ENCODE measurements at places on chromosomes 13 and 19. TPM values are rescaled to one million over a fixed set of nuclear protein-coding genes. Genes with fewer than 3 reads are reported as not detected.

- no peaks in the 10 kb centered on the region for H3K27me3 ChIP-seq
- H3K36me3 ChIP-seq: no peaks in the 10 kb centered on the region
- no peak overlapping the region for H3K4me3 ChIP-seq
- peak; percentile 37 for DNase-seq
- H3K27ac ChIP-seq: no peak overlapping the region
These were observed 149.1 kb downstream of the KLF12 start for GRCh38 chr13:73984949-73985691.

DNA sequence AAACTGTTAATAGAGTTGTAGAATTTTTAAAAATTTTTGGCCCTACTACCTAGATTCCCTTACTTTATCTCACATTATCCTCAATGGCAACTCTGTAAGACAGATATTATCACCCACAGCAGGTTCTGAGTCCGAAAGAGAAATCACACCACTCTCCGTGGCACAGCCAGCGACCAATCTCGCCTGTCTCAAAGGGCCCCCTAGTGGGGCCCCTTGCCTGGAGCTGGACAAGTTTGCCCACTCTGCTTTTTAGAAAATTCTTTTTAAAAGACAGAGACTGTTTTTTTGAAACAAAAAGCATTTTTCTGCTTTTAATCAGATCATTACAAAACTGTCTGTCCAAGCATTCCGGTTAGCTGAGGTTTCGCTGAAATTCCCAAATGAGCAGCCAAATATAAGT, 21.7 kb downstream of the PHF11 start:
- H3K27ac ChIP-seq: no peak overlapping the region
- H3K4me1 ChIP-seq: no peaks in the 10 kb centered on the region
- no peak overlapping the region for H3K4me3 ChIP-seq
- no peaks in the 10 kb centered on the region for H3K27me3 ChIP-seq
- DNase-seq: no peak

DNA sequence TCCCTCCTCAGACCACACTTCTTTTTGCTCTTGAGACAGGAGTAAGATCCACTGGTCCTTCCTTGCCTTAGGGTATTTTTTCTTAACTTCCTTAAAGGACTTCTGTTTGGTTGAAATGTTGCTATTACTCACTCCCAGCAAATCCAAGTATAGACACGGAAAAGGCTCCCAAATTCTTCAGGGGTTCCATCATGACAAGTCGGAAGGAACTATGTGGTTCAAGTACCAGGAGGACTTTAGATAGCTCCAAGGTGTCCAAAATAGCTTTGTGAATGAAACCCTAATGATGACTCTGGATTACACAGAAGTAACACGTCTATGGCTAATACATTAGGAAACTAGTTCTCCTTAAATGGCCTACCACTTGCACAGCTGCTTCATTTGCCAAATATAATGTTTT, 238.7 kb downstream of the KCTD12 start:
- H3K4me1 ChIP-seq: no peaks in the 10 kb centered on the region
- DNase-seq: no peak
- no peaks in the 10 kb centered on the region for H3K27me3 ChIP-seq
- H3K4me3 ChIP-seq: no peak overlapping the region
- no peaks in the 10 kb centered on the region for H3K36me3 ChIP-seq
- no peak overlapping the region for H3K27ac ChIP-seq

DNA sequence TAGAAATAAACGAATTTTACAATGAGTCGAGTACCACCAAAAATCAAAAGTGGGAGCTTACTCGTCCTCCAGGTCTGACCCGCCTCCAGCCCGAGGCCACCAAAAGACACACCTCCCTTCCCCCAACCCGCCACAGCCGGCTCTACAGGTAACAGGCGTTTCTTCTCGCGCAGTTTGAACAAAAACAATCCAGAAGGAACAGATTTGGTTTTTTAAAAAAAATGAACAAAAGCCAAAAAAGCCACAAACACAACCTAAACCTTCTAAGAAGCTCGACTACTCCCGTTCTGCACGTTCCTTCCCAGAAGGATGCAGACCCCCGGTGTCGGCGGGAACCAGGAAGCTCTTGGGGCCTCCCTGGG, 671 bp downstream of the ZDHHC20 start:
- peaks cover 8% of the 10 kb centered on the region for H3K4me1 ChIP-seq
- H3K36me3 ChIP-seq: no peaks in the 10 kb centered on the region
- H3K27me3 ChIP-seq: no peaks in the 10 kb centered on the region

- H3K4me1 ChIP-seq: no peaks in the 10 kb centered on the region
- H3K36me3 ChIP-seq: no peaks in the 10 kb centered on the region
- no peak for DNase-seq
- no peak overlapping the region for H3K4me3 ChIP-seq
- H3K27ac ChIP-seq: no peak overlapping the region
These were observed 75.2 kb downstream of the WDFY2 start for GRCh38 chr13:51659276-51660127.

GRCh38 chr19:16496613-16496983, 404 bp downstream of the C19orf44 start:
- no peak overlapping the region for H3K27ac ChIP-seq
- peak overlapping the region; percentile 69 for H3K4me3 ChIP-seq
- no peaks in the 10 kb centered on the region for H3K27me3 ChIP-seq
- H3K36me3 ChIP-seq: no peaks in the 10 kb centered on the region
- peak; percentile 49 for DNase-seq

GRCh38 chr19:40600570-40601133, 517 bp upstream of the LTBP4 start:
- peak overlapping the region; percentile 54 for H3K27ac ChIP-seq
- no peak overlapping the region for H3K4me3 ChIP-seq
- no peak for DNase-seq
- H3K36me3 ChIP-seq: no peaks in the 10 kb centered on the region

DNA sequence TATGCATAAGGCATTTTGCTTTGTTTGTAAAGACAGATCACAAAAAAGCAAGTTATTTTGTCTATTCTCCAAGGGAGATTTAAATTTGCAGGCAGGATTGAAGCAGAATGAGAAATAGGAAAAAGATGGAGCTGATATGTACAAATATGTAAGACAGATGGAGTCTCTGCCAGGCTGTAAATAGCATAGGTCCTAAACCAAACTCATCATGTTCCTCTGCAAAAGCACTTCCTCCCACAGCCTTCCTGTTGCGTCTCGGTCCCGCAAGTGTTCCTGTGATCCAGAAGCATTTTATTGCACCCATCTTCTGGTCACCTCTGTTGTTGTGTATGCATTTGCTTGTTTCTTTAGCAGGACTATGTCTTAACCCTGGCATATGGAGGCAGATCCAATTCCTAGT, 95.7 kb upstream of the CLDN10 start:
- H3K27ac ChIP-seq: no peak overlapping the region
- H3K36me3 ChIP-seq: no peaks in the 10 kb centered on the region
- H3K4me1 ChIP-seq: no peaks in the 10 kb centered on the region

DNA sequence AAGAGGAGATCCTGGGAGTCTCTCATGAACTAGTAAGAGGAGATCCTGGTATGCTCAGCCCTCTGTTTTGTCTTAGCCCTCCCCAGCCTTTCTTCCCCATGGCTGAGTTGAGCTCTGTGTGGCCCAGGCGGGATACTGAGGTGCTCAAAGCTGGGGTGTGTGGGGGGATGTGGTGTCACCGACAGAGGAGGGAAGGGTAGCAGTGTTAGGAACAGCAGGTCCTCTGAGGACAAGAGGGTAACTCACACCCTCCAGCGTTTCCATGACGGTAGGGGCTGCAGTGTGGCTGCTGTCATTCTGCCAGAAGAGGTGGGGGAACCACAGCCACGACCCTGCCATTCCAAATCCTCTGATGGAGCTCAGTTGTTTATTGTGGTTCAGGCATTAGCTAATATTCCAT, 691 bp downstream of the KIR2DL4 start:
- no peak overlapping the region for H3K27ac ChIP-seq
- no peaks in the 10 kb centered on the region for H3K27me3 ChIP-seq
- H3K36me3 ChIP-seq: no peaks in the 10 kb centered on the region
- DNase-seq: no peak
- no peaks in the 10 kb centered on the region for H3K4me1 ChIP-seq
- no peak overlapping the region for H3K4me3 ChIP-seq

DNA sequence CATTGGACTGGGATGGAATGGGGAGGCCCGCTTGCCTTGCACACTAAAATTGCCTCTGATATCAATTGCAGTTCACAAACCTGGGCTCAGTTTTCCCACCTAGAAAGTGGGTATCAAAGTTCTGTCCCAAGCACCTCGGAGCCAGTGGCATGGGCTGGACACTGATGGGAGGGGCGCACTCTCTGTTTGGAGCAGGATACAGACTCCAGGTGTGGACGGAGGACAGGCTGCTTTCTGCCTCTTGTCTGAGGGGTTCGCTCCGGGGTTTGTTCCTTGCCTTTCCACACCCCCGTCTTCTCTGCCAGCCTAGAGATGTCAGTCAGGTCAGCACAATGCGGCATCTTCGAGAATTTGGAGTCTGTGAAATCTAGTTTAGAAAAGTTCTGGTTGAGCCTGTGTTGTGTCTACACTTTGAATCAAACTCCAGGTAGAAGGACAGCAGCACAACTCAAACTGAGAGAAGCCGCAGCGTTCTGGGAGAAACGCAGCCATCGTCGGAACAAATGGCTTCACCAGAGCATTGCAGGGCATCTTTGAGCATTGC, 141.9 kb downstream of the TEX29 start:
- H3K4me1 ChIP-seq: no peaks in the 10 kb centered on the region
- no peaks in the 10 kb centered on the region for H3K36me3 ChIP-seq

DNA sequence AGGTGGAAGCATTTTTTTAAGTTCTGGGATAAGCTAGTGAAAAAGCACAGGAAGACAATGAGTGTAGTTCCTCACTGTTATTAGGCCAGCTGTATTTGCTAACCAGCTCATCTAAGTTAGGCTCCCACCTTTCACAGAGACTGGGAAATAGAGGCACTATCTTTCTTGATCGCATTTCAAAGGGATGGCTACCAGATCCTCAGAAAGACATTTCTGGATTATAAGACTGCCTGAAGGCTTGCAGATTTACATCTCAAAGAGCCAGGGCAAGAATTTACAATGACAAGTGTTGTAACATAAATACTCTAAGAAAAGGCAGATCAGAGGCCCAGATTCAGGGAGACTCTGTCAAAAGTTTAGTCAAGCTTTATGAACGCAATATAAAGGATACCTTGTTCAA, 1005.5 kb downstream of the PCDH9 start:
- H3K4me3 ChIP-seq: no peak overlapping the region
- H3K27me3 ChIP-seq: no peaks in the 10 kb centered on the region
- DNase-seq: no peak
- no peaks in the 10 kb centered on the region for H3K4me1 ChIP-seq
- H3K36me3 ChIP-seq: no peaks in the 10 kb centered on the region

GRCh38 chr19:2381148-2381820, 21.2 kb downstream of the TMPRSS9 start:
- no peak for DNase-seq
- no peaks in the 10 kb centered on the region for H3K4me1 ChIP-seq
- H3K27ac ChIP-seq: no peak overlapping the region
- H3K36me3 ChIP-seq: no peaks in the 10 kb centered on the region
- no peak overlapping the region for H3K4me3 ChIP-seq

DNA sequence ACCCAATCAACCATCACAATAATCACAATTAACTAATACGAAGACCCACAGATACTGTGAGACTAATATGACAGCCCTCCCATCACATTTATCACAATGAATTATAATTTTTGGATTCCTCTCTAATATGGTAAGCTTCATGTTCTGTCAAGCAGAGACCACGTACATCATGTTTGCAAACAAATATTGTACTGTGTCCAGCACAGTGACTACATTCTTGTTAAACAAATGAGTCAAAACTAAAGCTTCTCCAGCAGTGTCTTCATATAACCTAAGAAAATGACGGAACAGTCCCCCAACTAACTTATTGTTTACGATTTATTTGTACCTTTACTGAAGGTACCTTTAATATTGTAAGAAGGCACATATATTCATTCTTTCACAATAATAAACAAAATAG, 292.6 kb downstream of the ENOX1 start:
- no peaks in the 10 kb centered on the region for H3K27me3 ChIP-seq
- H3K4me3 ChIP-seq: no peak overlapping the region
- H3K4me1 ChIP-seq: no peaks in the 10 kb centered on the region
- H3K27ac ChIP-seq: no peak overlapping the region
- no peak for DNase-seq

GRCh38 chr13:49098198-49098597, 121.9 kb upstream of the MLNR start:
- DNase-seq: no peak
- no peak overlapping the region for H3K4me3 ChIP-seq
- H3K4me1 ChIP-seq: no peaks in the 10 kb centered on the region

DNA sequence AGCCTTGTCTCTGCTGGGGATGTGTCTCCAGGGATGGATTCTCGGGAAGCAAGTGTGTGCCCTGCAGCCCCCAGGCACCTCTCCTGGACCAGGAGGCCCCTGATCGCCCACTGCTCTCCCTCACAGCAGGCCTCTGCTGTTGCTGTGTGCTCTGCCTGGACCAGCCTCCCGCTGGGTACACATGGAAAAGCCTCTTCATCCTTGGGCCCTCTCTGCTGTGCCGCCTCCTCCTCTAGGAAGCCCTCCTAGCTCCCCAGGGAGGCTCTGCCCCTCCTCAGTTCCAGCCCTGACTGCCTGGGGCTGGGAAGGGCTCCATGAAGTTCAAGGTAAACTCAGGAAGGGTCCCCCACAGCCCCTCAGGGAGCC, 12.0 kb downstream of the NDUFA11 start:
- H3K4me3 ChIP-seq: no peak overlapping the region
- H3K4me1 ChIP-seq: no peaks in the 10 kb centered on the region
- DNase-seq: no peak
- no peaks in the 10 kb centered on the region for H3K36me3 ChIP-seq
- no peak overlapping the region for H3K27ac ChIP-seq
- no peaks in the 10 kb centered on the region for H3K27me3 ChIP-seq

- no peak overlapping the region for H3K4me3 ChIP-seq
- no peaks in the 10 kb centered on the region for H3K4me1 ChIP-seq
- H3K27ac ChIP-seq: no peak overlapping the region
- H3K36me3 ChIP-seq: no peaks in the 10 kb centered on the region
- DNase-seq: no peak
These were observed 317.3 kb upstream of the MAB21L1 start for GRCh38 chr13:35793823-35794222.

DNA sequence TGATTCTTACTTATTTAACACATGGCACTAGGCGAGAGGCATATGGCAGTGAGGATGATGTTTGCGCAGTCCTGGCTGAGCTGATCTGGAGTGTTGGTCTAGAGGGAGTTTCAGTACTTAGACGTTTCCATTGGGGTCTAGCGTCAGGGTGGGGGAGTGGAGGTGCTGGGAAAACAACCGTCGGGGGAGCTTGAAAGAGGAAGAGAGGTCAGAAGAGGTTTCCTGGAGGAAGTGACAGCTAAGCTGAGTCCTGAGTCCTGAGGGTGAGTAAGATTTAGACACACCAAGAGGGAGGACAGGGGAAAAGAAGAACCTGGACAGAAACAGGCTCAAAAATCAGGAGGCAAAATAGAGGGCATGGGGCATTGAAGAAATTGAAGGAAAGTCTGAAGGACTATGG, 81.4 kb downstream of the ALOX5AP start:
- no peak overlapping the region for H3K4me3 ChIP-seq
- no peaks in the 10 kb centered on the region for H3K36me3 ChIP-seq
- H3K4me1 ChIP-seq: no peaks in the 10 kb centered on the region
- no peak for DNase-seq
- H3K27ac ChIP-seq: no peak overlapping the region

Gene LILRA1
- total RNA-seq: not detected

Gene ARRDC5
- 3.1 TPM for total RNA-seq

Gene RDH8
- not detected for total RNA-seq

Gene PSPN
- 2.9 TPM for total RNA-seq

Gene S1PR5
- total RNA-seq: not detected

Gene NUMBL
- total RNA-seq: 33.9 TPM

Gene NKG7
- total RNA-seq: 1.8 TPM

Gene MIDN
- 99.2 TPM for total RNA-seq

Gene HSPB6
- 9.3 TPM for total RNA-seq

Gene PSG6
- not detected for total RNA-seq

Gene CPB2
- not detected for total RNA-seq

Gene PSG3
- not detected for total RNA-seq

Gene IL4I1
- total RNA-seq: not detected

Gene LAIR1
- total RNA-seq: 12.7 TPM

Gene LYPD5
- total RNA-seq: not detected

All from Peyer's patch (tissue), 4 donors.